ENCODE measurements at places on chromosomes 7 and 10.

DNA sequence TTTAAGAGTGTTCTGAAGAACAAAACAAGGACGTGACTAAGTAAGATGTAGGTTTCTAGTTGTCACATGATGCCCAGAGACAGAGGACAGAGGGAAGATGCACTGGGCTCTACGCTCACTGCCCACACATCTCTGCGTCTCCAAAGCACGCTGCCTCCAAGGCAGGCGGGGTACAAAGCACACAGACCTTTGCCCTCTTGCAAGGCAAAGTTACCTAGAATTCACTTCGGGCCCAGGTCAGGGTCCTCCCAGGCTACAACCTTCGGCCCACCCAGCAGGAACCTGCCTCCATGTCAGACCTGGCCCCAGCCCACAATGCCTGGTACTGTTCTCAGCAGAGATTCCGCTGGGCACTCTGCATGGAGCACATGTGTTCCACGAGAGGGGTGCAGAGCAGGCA is 26.5 kb downstream of the GRB10 start:
- DNase-seq: no peak

DNA sequence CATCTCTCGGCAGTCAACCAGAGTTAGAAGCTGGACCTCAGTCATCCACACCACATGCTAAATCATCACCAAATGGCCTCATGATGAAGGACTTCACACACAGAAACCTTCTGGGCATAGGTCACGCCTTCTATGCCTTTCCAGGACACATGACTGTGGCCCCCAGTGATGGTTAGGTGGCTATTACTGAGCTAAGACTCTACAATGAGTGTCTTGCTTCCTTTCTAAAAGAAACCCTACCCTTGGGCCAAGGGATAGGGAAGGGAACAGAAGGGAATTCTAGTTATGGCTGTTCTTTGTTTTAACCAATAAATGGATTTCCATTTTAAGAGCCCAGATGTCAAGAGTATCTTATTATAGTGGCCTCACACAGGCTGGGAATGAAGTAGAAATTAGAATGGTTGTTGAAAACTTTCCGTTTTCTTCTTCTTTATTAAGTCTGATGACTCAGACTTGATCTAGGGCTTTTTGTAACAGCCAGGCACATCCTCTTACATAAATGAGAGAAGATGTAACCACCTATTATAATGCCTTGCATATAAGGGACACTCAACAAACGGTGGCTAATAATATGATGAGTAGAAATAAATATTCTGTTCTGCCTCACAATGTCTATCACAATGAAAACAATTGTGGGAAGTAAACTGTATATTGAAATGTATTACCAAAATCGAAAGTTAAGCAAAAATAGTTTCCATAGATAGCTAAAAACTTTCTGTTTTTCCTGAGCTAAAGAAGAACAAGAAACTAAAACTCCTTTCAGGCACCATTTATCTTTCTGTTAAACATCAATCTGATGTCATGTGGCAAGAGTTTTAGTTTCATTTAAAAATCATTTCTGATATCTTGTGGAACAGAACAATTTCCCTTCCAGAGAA is 62.5 kb upstream of the TOMM7 start:
- DNase-seq: no peak

GRCh38 chr10:78197628-78198272 is 164.1 kb downstream of the RPS24 start:
- no peak for DNase-seq

DNA sequence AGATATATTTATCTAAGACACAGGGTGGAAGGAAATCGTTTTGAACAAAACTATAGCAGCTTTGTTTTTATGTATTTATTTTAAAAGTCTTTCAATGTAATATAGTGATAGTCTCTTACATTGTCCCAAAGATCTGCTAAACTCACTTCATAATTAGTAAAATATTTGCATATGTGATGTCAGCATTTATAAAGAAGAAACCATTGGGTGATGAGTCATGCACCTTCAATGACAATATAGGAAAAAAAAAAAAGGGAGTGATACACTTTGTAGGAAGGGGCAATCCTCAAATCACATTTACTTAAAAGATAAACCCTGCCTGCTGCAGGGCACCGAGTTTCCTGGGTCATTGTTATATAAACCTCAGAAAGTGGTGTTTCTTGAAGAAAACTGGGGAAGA is 112.4 kb upstream of the SEMA3C start:
- DNase-seq: no peak

GRCh38 chr10:6390213-6390845 is 187.6 kb downstream of the PFKFB3 start:
- DNase-seq: no peak

- DNase-seq: no peak
These were observed 203.6 kb upstream of the AKR1E2 start for GRCh38 chr10:4622384-4622783.

- DNase-seq: no peak
These were observed 22.6 kb upstream of the CROT start for GRCh38 chr7:87322912-87323311.

DNA sequence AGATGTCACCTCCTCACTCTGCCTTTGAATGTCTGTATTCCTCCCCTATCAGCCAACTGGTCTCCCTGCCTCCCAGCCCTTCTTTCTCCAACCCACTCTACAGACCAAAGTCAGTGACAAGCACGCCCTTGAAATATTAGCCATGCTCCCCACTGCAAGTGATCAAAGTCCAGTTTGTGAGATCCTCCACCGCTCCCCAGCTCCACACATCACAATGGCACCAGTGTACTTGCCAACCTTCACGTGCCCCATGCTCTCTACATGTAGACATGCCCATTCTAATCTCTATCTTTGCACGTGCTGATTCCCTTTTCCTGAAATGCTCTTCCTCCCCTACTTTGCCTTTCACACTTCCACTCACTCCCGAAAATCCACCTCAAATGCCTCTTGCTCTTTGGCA is 150.9 kb downstream of the GRID1 start:
- DNase-seq: no peak

DNA sequence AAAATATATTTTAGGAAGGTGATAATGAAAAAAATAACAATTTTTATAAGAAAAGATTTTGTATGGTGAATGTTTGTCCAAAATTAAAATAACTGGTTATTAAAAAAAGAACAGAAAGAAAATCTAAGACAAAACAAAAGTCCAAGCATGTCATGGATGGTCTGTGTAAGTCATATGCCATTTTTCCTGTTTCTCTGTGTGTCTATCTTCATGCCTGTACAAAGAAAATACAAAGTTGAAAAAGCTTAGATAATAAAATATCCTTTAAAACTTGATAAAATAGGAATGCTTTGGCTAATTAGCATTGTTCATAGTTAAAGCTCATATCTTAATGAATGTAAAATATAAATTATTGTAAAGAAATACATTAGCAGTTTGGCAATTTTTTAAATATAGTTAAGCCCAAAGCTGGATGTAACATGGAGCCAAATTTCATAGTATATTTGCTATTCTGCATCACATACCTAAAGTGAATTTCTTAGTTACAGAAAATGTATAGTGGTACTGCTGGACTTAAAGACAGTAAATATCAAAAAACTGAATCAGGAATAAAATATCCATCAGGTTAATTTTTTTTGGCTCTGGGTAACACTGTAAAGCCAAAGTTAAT is 661.1 kb downstream of the PCDH15 start:
- DNase-seq: no peak
